ENCODE measurements at places on chromosomes 2 and 18.

- no peak for DNase-seq
Measured at GRCh38 chr18:63997041-63997440, 27.2 kb downstream of the SERPINB8 start.

- DNase-seq = no peak
Measured at GRCh38 chr2:144330951-144331673, 188.8 kb downstream of the ZEB2 start.

- no peak for DNase-seq
Measured at GRCh38 chr2:217948897-217949296, 53.9 kb downstream of the TNS1 start.

DNA sequence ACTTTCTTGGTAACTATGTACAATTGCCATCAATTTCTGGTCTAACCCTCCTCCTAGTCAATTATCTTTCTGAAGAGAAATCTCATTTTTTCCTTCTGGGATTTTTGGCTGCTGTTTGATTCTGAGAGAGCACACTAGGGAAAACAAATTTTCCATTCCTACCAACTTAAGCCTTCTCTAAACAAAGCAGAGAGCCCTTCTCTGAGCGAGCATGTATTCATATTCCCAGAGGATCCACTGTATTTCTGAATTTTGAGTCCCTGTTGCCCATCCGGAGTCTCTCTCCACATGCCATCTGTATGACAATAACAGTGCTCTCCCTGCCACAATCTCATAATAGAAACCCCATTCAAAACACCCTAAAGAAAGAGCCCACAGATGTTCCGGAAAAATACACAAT lies 78.5 kb downstream of the MAIP1 start:
- no peak for DNase-seq

- DNase-seq = no peak
Measured at GRCh38 chr2:30022444-30023071, 101.2 kb upstream of the ALK start.

- DNase-seq = no peak
Measured at GRCh38 chr2:39913648-39914461, 134.8 kb upstream of the THUMPD2 start.

GRCh38 chr18:46916551-46917107 lies 678 bp downstream of the PIAS2 start:
- peak; percentile 85 for DNase-seq

DNA sequence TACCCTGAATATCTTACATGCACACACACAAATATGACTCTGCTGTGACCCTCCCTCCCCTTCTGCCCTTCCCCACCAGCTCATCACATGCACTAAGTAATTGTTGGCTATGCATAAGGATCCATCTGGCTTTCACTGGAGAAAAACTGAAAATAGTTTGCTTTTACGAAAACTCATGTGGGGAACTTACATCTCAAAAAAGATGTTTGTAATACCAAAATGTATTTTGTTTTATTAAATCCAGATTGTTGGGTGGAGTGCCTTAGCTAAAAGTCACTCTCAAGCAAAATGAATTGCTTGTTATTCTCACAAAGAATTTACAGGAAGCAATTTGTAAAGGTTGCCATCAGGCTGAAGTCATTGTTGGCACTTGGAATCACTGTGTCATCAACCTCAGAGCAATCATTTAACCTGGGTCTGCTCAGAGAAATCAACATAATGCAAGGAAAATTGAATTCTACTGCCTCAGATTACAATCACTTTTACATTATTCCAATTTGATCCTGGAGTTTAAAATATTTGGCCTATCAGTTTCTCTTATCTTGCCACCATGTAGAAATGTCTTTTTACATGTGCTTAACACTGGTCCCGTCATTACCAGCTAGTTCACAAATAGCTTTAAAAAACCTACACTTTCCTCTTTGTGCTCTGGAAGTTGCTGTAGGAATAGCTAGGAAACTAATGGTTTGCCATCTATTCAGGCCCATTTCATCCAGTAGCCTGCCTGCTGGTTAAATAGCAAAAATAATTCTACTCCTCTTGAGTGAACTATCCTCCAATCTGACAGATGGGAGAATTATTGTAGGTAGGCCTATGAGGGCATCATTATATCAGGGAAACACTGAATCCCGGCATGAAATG lies 90.3 kb upstream of the TMEM17 start:
- no peak for DNase-seq

- DNase-seq = no peak
Measured at GRCh38 chr2:38750011-38750890, 910 bp downstream of the SRSF7 start.

DNA sequence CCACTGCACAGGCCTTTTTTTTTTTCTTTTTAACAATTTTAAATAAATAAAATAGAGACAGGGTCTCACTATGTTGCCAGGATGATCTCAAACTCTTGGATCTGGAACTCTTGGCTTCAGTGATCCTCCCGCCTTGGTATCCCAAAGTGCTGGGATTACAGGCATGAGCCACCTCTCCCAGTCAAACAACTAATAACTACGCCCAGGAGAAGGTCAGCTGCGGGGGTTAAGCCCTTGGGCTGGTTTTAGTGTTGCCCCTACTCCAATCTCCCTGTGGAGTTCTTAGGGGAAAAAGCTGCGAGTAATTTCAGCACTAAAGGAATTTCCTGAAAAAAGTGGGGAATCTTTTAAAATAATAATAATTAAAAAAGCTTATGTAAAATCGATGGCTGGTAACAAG lies 96.4 kb upstream of the XPO1 start:
- DNase-seq = no peak

DNA sequence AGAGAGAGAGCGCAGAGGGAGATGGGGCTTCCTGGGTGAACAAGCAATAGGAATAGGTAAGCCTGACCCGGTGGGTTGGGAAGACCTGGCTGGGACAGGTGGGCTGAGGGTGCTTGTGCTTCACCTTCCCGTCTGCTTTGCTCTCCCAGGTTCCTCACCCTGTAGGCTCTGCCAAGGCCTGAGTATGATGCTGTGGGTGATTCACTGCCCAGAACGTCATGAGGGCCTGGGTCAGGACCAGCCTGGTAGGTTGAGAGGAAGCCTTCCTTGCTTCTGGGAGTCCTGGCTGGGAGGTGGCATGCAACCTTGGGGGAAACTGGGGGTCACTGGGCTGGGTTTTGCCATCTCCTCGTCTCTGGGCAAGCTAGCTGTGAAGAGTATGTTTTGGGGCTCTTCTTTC lies 220.2 kb upstream of the APCDD1 start:
- DNase-seq = no peak

- no peak for DNase-seq
Measured at GRCh38 chr2:218290316-218291261, 1.7 kb downstream of the TMBIM1 start.

- DNase-seq = no peak
Measured at GRCh38 chr2:68726100-68726499, 8.5 kb upstream of the ARHGAP25 start.

Measured in activated CD8-positive, alpha-beta memory T cell treated with anti-CD3 and anti-CD28 coated beads for 24 hours (primary cell).